ENCODE measurements at places on chromosomes 4 and X.

DNA sequence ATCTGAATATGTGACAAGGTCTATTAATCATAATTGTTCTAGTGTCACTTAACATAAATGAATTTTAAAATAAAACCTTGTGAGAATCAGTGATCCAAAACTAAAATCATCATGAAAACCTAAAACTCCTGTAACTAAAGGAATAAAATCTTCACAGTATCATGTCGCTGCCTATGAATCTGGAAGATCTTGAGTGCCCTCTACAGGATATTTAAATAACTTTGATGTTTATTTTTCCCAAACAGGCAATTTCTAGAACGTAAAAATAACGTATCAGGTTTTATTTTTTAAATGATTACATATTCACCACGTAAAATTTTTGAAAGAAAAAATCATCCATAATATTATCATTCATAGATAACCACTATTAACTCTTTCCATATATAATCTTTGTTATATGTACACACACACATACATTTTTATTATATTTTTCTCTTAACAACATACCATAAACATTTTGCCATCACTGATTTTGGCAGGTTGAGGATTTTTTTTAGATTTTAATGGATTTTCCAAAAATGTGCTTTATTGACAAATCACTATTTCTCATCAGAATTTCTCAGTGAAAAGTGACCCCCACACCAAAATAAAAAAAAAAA lies 79.6 kb downstream of the COMMD8 start:
- DNase-seq = no peak

GRCh38 chr4:23943478-23943877 lies 53.6 kb upstream of the PPARGC1A start:
- DNase-seq = no peak

DNA sequence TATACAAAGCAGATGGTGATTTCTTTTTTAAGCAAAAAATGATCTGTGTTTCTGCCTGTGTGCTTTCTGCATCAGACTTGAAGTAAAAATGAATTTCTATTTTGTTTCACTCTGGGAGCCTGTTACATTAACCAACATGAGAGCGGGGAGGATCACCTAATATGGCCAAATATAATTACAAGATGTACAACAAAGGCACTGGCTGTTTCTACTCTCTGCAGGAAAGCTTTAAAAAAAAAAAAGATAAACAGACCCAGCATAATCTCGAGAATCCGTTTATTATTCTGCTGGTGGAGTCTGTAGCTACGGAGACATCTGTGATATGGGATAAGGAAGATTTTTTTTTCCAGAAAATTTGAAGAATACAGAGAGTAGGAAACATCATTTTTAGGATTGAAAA lies 103.6 kb downstream of the COMMD8 start:
- no peak for DNase-seq

GRCh38 chr4:88999392-88999930 lies 57.5 kb downstream of the FAM13A start:
- no peak for DNase-seq

- no peak for DNase-seq
Measured at GRCh38 chrX:38220415-38221390, at the start of gene SRPX. Gene SRPX, minus strand, starts transcription at chrX:38220871. Its CDS starts 79 bp downstream, at chrX:38220792.

- no peak for DNase-seq
Measured at GRCh38 chr4:32140636-32141035, 1420.5 kb downstream of the PCDH7 start.

GRCh38 chrX:151225843-151226242 lies 49.5 kb downstream of the GPR50 start:
- no peak for DNase-seq

- DNase-seq = no peak
Measured at GRCh38 chr4:80333121-80333520, 2.4 kb upstream of the CFAP299 start.

GRCh38 chr4:140609548-140610425 lies 41.0 kb upstream of the UCP1 start:
- DNase-seq = no peak

DNA sequence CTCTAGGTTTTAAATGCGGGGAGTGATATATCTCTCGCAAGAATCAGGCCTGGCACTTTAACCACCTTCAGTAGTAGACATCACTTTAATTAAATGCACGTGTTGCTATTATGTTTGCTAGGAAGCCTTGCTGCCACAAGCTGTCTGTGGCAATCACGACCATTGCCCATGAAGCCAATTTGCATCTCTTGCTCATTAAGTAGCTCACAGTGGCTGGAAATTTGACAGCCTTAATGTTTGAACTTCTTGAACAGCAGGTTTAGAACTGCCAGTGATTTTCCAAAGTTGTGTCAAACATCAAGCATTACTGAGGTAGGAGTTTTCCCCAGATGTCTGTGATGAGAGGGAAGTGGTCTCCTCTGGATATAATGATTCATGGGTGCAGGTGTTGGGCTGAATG lies 642.3 kb upstream of the CPEB2 start:
- no peak for DNase-seq

DNA sequence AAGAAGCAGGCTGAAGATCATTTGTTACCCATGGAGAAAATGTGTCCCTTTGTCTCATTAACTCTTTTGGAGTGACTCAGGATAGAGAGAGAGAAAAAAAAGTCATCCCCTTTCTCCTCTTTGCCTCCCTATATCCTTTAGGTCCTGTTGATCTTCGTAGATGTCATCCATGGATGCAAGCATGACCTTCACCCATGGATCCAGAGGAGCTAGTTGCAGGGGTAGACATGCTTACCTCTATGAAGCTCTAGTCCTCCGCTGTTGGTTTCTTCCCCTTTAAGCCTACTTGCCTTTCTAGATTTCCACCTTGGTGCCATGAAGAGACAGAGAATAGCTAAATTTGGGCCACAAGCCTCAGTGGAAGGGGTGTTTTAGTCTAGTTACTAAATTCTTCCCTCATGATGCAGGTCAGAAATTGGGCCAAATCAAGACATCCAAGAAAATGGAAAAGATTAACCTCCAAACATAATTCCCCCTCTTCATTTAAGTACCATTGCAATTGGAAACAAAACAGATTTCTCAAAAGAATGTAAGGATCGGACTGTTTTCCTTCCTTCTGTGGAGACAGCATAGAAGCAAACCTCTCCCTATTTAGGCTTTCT lies 178.4 kb downstream of the TECRL start:
- no peak for DNase-seq

DNA sequence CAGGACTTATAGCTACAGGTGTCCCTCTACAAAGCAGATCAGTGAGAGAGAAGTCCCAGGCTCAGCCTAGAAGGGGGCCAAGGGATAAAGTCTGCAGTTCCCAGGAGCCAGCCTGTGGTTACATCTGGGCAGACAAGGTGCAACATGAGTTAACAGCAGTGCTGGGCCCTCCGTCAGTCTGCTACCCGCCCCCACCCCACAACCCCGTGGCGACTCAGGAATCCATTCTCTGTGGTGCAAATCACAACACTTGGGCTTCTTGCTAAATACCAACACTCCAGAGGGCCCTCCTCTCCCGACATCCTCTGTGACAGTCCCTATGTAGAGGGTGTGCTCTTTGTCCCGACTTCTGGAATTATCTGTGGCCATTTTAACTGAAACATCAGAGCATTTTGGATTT lies 13.8 kb downstream of the GPM6B start:
- DNase-seq = no peak

- no peak for DNase-seq
Measured at GRCh38 chrX:150907474-150907873, 9.0 kb upstream of the CD99L2 start.

DNA sequence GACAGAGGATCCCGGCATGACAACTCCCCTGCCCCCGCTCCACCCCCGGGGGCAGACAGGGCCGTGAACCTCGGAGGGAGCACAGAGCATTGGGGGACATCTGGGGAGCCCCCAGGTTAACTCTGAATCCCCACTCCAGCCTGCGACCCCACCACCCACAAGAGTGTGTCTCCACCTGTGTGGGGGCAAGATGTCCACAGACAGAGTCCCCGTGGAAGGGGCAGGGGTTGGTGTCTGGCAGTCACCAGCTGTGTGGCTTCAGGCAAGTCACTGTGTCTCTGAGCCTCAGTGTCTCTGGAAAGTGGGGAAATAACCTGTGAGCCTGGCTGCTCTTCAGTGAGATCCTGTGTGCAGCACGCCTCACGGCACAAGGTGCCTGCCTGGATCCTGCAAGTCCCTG lies 239.0 kb downstream of the AFAP1 start:
- no peak for DNase-seq

DNA sequence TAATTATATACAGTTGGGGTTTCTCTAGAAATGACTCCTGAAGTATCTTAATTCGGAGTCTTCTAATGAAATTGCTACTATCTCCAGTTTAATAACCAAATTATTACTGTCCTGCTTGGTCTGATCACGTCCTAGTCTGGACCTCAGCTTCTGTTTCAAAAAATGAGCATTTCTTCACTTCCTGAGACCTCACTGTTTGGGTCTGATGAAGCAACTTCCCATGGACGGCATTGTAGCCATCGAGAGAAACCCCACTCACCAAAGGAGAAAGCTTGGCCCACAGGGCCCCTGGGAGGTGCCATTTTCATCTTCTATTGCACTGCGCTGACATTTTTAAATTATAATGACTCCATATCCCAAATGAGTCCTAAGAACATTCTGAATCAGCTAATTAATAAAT lies 178.0 kb downstream of the MGST2 start:
- no peak for DNase-seq

DNA sequence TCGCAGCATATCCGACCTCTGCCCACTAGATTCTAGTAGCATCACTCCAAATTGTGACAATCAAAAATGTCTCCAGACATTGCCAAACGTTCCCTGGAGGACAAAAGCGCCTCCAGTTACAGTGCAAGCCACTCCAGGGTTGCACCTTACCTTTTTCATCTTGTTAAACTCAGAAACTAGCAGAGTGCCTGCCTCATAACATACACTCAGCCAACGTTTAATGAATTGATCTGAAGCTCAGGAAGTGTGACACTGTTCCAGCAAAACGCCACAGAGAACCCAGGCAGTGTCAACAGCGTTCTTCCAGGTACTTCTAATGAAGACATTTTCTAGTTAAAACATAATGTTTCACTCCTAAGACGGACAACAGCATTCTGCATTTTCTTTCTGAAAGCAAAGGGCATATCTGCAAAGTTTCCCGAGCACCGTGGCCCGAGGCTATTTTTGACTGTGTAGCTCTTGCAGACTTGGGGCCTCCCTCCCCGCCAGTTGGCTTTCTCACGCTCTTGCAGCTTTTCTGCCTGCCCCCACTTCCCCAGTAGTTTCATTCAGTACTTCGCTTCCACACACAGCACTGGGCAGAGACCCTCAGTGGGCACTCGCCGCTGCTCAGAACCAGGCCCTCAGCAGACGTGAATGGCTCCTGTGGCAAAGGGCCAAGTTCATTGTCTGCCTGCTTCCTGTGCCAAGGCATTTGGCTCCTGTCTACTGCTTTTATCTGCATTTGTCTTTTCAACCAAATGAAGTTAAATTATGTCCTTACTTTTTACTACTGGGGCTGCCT lies 133.4 kb upstream of the TTC29 start:
- DNase-seq = no peak

- DNase-seq = no peak
Measured at GRCh38 chrX:50609796-50610195, 139.2 kb upstream of the DGKK start.

DNA sequence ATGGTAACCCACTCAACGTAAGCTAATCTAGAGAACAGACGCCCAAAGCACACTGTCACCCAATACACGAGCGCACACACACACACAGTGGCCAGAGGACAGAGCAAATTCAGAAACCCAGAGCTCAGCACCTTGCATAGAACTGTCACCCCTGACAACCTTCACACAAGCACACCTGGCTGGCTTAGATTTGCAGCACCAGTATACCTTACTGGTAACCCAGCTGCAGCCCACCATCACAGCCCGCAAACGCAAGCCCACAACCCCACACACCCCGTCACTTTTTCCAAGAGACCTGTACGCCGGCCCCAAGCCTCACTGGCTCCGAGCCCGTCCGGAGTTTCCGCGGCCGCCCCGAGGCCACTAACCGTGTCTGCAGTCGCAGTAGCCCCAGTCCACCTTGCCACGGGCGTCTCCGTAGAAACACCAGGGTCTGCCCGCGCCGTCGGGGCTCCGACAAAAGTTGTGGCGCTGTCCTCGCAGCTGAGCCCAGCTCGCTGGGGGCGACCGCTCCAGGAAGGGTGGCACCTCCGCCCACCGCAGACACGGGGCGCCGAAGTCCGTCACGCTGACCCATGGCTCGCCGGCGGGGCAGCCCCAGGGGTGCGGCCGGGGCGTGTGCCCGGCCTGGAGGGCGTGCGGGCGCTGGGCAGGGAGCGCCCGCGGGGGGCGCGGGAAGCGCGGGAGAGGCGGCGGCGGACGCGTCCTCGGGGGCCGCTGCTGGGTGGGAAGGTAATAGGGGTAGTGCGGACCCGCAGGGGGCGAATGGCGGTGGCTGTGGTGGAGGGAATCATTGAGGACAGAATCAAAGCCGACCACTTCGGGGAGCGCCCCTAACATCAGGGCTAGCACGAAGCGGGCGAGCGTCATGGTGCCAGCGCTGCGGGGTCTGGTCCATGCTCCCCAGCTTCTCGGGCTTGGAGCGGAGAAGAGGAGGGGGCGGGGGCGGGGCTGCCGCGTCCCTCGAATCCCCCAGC lies 664 bp downstream of the PRSS12 start:
- no peak for DNase-seq

DNA sequence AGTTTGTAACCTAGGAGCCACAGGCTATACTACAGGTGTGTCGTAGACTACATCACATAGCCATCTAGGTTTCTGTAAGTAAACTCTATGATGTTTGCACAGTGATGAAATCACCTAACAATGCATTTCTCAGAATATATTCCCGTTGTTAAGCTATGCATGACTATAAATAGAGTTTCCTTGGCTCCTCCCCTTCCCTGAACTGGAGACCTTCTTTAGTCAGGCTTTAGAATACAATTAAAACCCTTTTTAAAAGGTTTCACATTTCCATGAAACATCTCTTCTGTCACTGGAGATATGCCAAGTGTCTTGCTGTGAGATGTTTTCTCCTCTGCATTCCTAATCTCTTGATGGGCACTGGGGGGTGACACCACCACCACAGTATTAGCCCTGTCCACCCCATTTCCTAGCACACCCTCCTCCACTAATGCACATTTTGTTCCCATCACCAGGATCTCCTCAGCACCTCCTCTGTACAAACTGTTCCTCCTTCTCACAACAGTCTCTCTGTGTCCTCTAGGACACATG lies 334.6 kb upstream of the CPEB2 start:
- no peak for DNase-seq

DNA sequence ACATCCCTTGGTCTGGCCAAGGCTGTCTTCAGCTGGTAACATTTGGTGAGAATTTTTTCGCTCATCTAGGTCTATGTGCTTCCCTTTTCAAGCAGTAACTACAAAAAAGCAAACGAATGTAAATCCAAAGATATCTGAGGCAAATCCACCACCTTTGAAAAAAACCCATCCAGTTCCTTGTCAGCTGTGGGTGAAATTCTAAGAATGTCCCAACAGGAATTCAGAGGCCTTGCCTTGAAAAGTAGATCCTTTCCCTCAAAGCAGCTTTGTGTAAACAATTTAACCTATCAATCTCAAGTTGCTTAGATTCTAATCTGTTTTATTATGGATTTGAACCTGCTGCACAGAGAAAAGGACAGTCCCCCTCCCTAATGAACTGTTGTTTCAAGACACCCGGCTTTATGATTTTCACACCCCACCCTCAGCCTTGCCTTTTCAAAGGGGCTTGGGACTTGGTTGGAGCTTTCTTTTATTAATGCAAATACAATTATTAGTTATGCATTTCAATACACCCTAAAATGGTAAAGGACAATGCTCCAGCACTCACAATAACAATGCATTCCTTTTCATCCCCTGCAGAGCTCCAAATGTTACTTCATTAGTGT lies 166.6 kb downstream of the LDB2 start:
- DNase-seq = no peak

GRCh38 chrX:989959-990510 lies 222.4 kb downstream of the CRLF2 start:
- no peak for DNase-seq
